ENCODE measurements at places on chromosomes 5 and 9. TPM values are rescaled to one million over a fixed set of nuclear protein-coding genes. Genes with fewer than 3 reads are reported as not detected.

DNA sequence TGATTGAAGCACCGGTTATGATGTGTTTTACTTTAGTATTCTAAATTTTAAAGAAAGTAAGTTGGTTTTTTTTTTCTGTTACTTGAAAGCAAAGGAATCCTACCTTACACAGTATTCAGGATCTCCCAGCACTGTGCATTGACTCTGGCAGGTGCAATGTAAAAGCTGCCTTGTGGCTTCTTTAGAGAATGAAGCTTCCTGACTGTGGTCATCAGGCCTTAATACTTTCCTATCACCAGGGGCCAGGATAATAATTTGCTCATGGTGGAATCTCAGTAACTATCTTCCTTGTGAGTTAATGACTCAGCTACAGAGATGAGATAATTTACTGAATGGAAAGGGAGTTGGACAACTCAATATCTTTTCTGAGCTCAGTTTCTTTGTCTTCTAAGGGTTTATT, 435.5 kb upstream of the ZNF608 start:
- no peak for DNase-seq

DNA sequence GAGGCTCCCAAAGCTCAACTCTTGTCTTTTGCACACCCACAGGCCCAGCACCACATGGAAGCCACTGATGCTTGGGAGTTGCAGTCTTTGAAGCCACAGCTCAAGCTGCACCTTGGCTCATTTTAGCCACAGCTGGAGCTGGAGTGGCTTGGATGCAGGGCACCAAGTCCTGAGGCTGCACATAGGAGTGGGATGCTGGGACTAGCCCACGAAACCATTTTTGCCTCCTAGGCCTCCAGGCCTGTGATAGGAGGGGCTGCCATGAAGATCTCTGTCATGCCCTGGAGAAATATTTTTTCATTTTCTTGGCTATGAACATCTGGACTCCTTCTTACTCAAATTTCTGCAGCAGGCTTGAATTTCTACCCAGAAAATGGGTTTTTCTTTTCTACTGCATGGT, 438.5 kb upstream of the TNC start:
- DNase-seq: no peak

- DNase-seq: no peak
These were observed 93.6 kb downstream of the CAMSAP1 start for GRCh38 chr9:135813671-135814290.

- no peak for DNase-seq
These were observed 79.1 kb downstream of the KLF4 start for GRCh38 chr9:107410420-107410819.

DNA sequence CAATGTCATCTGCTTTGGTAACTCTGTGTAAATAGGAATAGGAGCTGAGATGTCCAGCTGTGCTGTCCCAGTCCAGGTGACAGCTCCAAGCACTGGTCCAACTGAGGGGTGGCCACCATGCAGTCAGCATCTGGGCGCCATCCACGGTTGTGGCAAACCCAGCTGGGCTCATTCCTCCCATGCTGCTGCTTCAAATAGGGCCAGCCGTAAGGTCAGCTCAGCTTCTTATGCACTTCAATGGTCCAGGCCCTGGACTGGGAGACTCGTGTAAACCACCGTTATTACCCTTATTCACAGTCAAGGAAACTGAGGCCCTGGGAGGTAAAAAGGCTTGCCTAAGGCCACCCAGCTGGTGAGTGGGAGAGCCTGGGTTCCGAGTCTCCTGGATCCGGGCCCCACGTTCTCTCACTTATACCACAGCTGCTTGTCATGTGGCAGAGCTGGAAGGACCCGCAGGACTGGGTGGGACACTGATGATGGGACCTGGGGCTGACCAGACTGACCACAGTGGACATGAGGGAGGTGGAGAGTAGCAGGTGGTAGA, 38.7 kb upstream of the ANGPTL2 start:
- DNase-seq: no peak

- DNase-seq: no peak
These were observed 18.3 kb upstream of the IRX4 start for GRCh38 chr5:1901061-1901460.

- no peak for DNase-seq
These were observed 20.0 kb upstream of the GDNF start for GRCh38 chr5:37859805-37860204.

DNA sequence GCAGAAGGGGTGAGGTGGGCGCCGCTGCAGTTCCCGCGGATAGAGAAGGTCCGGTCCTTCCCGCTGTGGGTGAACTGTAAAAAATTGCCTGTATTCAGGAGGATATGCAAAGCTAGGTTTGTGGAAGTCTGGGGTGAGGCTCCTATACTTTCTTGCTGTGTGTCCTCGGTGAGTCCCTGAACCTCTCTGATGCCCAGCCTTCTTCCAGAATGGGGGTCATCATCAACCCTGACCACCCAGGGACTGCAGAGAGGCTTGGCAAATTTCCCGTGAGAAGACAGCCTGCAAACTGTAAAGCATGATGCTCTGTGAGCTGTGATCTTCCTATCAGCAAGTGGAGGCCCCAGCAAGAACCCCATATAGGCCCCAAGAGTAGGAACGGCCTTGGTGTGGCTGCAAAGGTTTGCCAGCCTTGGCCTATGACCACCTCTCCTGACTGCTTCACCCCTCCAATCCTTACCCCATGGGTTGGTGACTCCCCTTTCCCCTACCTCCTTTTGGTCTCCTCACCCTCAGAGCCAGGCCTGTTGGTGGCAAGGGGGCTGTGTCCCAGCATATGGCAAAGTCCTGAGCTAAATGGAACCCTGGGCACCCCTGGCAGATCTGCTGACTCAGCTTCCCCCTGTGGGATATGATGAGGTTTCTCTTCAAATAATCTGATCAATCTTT, 760 bp downstream of the ALDH1B1 start:
- DNase-seq: no peak

- DNase-seq: no peak
These were observed 39.4 kb downstream of the PIP5K1B start for GRCh38 chr9:68744426-68744825.

- DNase-seq: no peak
These were observed 212.5 kb downstream of the FANCC start for GRCh38 chr9:95104980-95105379.

DNA sequence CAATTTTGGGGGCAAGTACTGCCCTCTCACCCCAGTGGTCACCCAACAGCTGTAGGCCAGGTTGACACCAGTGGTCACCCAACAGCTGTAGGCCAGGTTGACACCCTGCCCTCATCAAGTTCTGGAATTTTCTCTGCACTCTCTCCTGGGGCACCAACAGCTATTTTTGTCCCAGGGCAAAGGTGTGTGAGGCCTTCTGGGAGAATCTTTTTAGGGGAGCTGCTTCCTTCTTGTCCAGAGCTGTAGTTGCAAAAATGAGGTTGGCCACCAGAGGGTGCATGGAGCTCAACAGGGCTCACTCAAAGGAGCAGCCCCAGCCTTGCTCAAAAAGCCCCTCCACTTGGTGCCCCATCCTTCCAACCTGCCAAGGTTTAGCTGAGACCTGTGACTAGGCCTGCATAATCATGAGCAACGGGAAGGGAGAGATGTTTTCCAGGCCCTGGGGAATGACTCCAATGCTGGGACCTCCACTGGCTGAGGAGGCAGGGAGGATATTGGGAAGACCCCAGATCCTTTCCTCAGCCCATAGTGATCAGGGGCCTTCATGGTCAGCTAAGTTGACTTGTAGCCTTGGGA, 10.6 kb upstream of the P4HA2 start:
- DNase-seq: no peak

GRCh38 chr5:14665101-14665822, 744 bp downstream of the OTULIN start:
- no peak for DNase-seq

- no peak for DNase-seq
These were observed 197.7 kb downstream of the MCTP1 start for GRCh38 chr5:95086927-95087815.

- DNase-seq: no peak
These were observed 191.8 kb downstream of the ESM1 start for GRCh38 chr5:54793468-54794134.

GRCh38 chr9:31623511-31623910, 760.9 kb upstream of the ACO1 start:
- DNase-seq: no peak

DNA sequence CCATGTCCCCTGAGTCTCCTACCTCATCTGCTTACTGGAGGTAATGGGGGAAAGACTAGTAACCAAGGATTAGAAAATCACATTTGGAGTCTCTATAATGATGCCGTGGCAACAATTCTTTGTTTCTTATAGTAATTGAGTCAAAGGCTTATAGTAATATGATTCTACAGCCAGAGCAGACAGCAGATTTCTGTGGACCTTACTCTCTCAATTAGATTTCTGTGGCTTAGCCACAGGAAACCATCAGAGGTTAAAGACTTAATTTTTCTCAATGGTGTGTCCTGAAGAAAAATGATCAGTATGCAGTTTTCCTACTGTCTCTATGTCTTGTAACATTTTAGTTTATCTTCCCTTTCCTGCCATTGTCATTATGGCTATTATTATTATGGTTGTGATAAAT, 59.3 kb upstream of the CD180 start:
- no peak for DNase-seq

DNA sequence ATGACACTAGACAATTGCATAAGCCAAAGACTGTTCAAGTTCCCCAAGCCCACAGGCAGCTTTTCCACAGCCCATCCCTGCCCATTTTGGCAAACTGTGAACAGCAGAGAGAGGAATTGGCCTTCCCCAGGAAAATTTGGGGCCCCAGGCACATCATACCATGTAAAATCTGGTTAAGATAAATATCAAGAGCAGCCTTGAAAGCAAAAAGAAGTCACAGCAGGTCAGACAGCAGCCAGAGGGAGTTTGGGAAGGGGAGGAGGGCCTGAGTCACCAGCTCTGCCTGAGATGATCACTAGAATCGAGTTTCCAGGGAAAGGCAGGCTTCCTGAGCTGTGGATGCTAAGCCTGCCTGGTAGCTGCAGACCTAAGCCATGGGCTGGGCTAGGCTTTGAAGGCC, 179.2 kb downstream of the RFK start:
- no peak for DNase-seq

- no peak for DNase-seq
These were observed 171.5 kb downstream of the SSBP2 start for GRCh38 chr5:81579262-81579924.

EPB41L4A gene
- polyA plus RNA-seq: 5.0 TPM

PGM5 gene
- 491 TPM for polyA plus RNA-seq

PWWP2A gene
- 12.5 TPM for polyA plus RNA-seq
